ENCODE measurements at places on chromosomes 6 and 20.

- DNase-seq, result no peak
These were observed 7.5 kb downstream of the SNAI1 start for GRCh38 chr20:49990271-49990720.

DNA sequence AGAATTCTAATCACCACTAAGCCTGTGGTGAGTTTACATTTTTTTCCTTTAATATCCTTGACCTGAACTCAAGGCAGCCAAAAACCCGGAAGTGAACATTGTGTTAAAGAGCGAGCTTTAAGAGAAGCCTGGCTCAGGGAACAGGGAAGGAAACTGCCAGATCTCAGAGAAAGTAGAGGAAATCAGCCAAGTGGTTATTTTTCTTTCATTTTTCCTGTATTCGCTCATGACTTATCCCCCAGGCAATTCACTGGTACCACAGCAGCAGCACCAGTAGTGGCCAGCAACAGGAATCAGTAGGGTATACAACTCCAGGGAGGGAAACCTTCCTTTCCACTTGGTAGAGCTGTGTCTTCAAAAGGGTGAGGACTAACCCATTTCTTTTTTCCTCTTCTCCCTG is 89.6 kb upstream of the HMGCLL1 start:
- no peak for DNase-seq

DNA sequence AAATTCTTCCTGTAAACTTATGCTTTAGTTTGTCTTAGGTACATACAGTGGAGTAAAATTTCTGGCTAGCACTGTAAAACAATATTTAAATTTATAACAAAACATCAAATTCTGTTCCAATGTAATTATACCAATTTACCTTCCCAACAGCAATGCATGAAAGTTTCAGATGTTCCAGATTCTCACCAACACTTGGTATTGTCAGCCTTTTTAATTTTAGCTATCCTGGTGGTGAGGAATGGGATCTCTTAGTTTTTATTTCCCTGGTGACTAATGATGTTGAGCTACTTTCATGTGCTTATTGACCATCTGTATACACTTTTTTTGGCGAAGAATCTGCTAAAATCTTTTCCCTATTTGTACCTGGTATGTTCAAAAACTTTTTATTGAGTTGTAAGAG is 76.1 kb upstream of the PHACTR1 start:
- DNase-seq, result no peak

- no peak for DNase-seq
These were observed 98.9 kb downstream of the FYN start for GRCh38 chr6:111774346-111774703.

DNA sequence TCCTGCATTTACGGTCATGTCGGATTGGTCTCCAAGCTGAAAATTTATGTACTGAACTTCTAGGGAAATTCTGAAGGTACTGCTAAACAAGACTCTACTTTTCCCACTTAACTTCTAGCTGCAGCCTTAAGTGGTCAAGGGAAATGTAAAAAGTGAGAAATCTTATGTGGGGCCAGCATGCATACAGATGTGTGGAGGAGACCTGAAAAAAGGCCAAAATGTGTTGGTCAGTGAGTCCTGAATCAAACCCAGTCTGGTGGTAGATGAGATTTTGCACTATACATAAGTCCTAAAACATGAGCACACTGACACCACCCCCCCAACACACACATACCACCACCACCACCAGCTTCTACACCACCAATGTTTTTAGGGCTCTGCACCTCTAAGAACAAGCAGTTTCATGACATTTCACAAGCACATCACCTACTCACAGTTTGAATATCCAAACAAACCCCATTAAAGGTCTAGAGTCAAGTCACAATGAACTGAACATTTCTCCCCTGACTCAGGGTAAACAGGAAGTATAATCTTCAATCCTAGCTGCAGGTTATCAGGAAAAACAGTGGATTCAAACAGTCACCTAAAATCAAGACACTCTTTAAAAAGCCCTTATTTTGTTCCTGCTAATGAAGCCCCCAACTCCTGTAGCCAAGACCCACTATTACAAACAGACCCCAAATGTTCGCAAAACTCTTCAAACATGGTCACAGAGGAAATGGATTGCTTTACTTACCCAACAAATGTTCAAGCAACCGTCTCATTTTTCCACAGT is 1.6 kb downstream of the ZMYND8 start:
- DNase-seq, result no peak

DNA sequence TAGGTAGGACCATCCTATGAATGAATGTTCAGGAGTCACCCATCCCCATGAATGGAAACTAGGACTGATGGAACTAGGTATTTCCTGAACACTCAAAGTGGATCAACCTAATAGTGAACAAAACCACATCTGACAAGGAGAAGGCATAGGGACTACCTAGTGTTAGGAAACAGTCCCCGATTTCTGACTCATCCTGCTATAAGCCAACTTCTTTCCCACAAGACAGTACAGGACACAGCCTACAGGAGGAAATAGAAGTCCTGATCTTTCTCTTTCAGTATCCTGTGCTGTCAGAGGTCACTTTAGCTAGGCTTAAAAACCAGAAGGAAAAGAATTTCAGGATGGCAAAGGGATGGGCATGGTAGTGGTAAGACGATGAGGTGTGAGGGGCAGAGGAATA is 19.5 kb upstream of the GMDS start:
- no peak for DNase-seq

DNA sequence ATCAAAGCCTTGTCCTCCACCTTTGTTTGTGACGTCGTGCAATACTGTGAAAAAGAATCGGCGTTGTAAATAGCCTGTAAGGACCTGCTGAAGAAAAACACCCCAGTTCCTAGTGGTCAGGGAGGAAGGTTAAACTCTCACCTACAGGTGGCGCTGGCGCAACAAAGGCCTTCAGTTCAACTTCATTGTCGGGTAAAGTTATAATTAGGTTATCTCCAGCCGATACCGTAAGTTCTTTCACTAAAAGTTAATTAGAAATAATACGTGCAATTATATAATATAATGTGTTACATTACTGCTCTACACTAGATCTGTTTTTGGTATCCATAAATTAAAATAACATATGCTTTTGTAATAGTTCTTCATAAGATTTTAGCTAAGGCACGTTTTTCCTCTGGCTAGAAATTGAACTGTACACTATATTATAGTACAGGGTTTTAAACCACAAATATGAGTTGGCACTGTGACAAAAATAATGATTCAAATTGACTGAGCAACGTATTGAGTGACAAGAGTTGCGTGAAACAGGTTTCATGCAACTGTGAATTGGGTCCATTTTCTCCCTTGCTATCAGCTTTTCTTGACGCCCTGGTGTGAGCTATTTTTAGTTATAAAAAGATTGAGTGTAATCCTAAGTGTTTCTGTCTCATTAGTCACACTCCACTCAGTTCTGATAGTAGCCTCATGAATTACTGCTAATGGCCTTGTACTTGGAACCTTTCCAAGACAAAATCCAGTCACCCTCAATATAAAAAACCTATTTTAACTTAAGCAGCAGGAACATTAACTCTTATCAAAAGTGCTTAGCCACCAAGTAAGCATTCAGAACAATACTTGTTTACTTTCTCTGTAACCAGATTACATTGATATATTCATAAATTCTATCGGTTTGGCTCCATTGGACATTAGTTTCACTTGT is 62.3 kb downstream of the KIAA0319 start:
- DNase-seq, result peak; percentile 88

DNA sequence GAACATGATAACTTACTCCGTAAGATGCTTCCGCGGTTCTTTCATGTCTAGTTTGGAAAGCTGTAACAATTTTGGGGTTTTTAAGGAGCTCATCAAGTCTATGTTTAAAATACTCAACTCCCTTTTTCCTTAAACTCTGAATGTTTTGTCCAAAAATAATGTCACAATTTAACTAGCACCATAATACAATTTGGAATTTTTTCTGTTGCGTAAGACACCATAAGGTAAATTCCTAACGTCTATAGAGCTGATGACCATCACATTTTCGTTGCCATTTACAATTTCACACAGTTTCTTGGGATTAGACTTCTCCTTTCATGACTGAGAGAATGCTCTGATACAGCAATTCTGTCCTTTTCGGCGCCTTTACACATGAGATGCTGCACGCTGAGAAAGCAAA is 26.7 kb upstream of the FOXF2 start:
- DNase-seq, result no peak

- DNase-seq, result no peak
These were observed 32.3 kb upstream of the SCUBE3 start for GRCh38 chr6:35181308-35181932.

- no peak for DNase-seq
These were observed 41.7 kb downstream of the ARFGEF2 start for GRCh38 chr20:48962976-48963771.

- no peak for DNase-seq
These were observed 381.0 kb upstream of the SULF2 start for GRCh38 chr20:48166082-48166835.

DNA sequence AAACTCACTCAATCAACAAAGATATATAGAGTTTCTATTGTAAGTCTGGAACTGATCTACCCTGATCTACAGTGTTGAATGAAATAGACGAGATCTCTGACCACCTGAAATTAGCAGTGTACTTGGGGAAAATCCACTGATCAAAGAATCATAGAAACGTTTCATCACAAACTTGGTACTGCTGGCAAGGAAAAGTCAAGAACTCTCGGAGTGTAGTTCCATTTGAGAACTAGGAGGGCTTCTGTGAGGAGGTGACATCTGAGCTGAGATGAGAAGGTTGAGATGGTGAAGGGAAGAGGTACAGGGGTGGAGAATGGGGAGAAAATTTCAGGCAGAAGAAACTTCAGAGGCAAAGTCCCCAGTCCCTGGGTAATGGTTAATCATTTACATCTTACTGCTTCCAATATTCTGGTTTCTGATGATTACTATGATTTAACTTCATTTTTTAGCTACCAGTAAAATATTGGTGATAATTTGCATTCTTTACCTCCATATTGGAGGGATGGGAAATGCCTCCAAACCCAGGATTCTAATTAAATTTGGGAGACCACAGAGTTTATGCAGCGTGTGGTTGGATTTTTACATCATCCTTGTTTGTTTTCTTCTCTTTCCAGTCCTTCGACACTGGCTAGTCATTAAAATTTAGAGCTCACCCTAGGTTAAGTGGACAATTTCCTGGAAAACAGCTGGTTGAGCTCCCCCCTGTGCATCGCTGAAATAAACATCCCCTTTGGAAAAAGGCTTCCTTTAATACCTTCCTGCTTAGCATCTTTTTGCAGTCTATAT is 191.9 kb downstream of the BCAS1 start:
- no peak for DNase-seq

- no peak for DNase-seq
These were observed 8.8 kb upstream of the SMOC2 start for GRCh38 chr6:168432196-168432595.

GRCh38 chr6:160278786-160279310 is 20.2 kb upstream of the SLC22A2 start:
- no peak for DNase-seq

- DNase-seq, result no peak
These were observed 269.0 kb downstream of the UST start for GRCh38 chr6:149015535-149016525.

DNA sequence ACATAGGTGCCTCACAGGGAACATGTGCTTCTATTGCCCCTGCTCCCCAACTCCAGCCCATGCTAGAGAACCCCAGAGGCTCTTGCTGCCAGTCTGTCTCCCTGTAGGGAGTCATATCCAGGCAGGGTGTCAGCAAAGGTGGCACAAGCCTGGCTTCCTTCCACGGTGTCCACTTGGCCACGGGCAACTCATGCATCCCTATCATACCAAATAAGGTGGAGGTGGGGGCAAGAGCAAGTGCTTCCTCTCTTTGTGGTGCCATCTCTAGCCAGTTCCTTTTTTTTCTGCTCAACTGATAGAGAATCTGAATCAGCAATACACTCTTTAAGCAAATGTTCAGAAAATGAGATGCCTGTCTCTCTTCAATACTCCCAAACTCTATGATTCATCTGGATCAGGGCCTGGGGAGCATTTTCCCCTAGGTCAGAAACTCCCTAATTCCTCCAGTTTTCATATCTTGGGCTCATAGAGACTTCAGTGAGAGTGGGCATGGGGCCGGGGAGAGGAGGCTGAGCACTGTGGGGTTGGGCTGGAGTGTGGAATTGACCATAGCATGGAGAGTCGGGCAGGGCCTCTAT is 105.1 kb upstream of the GPR6 start:
- DNase-seq, result no peak

DNA sequence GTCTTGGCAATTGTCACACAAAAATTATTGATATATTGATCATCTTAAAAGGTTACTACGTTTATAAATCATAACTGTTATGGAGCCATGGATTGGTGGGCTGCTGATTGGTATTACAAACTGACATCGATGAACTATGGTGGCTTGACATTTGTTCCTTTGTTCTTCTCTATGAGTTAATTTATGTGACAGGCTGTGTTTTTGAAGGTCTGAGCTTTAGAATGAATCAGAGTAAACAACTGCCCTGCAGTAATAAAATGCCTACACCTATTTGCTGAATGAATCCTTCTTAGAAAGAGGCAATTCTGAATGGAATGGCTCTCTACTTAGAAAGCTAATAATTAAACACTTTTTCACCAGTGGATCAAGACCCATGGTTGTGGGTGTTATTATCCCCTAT is 506.3 kb upstream of the SPTLC3 start:
- no peak for DNase-seq

DNA sequence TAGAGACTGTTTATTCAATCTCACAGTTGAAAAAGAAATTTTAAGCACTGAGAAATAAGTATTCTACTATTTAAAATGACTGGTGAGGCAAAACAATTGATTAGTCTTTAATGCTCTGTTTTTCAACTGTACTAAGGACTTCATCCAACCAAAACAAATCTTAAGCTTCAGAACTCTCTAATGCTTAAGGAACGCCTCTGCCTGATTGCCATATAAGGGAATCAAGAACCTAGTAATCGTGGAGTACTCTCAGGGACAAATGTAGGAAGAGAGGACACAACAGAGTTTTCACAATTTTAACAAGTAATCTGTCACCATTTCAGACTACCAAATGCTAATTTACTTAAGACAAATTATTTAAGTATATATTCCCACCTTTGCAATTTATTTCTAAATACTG is 16.1 kb downstream of the FBXO30 start:
- no peak for DNase-seq

DNA sequence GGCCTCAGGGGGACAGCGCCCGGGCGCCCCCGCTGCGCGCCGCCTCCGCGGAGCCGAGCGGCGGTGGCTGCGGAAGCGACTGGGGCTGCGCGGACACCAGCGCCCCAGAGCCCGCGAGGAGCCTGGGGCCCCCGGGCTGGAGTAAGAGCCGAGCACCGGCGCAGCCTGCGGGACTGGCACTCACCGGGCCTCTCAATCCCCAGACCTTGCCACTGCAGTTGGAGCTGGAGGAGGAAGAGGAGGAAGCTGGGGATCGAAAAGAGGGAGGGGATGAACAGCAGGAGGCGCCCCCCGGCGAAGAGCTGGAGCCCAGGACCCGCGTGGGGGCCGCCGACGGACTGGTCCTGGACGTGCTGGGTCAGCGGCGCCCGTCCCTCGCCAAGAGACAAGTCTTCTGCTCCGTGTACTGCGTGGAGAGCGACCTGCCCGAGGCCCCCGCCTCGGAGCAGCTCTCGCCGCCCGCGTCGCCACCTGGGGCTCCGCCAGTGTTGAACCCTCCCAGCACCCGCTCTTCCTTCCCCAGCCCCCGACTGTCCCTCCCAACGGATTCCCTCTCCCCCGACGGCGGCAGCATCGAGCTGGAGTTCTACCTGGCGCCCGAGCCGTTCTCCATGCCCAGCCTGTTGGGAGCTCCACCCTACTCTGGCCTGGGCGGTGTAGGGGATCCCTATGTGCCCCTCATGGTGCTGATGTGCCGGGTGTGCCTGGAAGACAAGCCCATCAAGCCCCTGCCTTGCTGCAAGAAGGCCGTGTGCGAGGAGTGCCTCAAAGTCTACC is 590 bp downstream of the RNF217 start:
- no peak for DNase-seq

GRCh38 chr6:138400326-138400725 is 3.7 kb upstream of the HEBP2 start:
- DNase-seq, result no peak

- DNase-seq, result no peak
These were observed 635 bp downstream of the SLC35B3 start for GRCh38 chr6:8434727-8435092.
